ENCODE measurements at places on chromosomes 5 and 9.
A peak's percentile ranks its signal among the peaks of the same experiment; 100 is the strongest.

DNA sequence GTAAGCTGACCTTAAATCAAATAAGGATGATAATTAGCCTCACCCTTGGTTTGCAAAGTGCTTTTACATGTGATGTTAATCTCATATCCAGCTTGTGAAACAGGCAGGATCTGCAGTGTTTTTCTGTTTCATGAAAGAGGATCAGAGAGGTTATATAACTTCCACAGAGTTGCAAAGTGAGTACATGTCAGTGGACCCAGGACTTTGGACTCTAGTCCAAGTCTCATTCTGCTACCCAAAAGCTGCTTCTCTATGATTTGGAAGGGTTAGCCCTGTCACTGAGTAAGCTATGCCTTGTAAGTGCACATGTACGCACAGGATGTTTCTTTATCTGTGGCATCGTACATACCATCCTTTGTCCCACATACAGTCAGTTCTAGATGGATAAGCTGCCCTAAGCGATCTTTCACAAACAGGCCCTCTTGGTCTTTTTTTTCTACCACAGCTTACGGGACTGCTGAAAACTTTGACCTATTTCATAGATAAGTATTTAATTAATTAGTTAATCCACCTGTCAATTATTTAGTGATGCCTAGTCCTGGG, 322.9 kb downstream of the TMEM38B start:
- no peak for DNase-seq

DNA sequence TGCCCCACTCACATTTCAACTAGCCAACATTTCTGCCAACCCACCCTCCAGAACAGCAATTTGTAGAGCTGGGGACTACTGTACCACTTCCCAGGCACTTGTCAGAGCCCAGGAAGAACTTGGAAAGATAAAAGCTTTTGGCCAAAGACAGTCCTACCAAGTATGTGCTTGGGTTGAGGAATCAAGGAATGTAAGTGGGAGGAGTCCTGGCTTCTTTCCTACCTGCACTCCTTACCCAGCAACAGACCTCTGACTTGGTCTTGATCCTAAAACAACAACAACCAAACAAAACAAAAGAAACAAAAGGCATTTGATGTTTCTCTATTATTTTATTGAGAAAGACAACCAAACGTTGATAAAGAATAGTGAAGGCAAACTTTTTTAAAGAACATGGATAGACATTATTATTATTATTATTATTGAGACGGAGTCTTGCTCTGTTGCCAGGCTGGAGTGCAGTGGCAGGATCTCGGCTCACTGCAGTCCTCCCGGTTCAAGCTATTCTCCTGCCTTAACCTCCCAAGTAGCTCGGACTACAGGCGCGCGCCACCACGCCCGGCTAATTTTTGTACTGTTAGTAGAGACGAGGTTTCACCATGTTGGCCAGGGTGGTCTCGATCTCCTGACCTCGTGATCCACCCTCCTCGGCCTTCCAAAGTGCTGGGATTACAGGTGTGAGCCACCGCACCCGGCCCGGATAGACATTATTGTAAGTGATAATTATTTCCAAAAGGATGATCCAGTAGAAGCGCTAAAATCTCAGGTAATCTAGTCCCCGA, 33.5 kb downstream of the ANXA2R start:
- peak; percentile 53 for DNase-seq

GRCh38 chr9:8888591-8888990, 1089.0 kb upstream of the DMAC1 start:
- no peak for DNase-seq

GRCh38 chr5:38666668-38667498, 110.4 kb upstream of the LIFR start:
- peak; percentile 71 for DNase-seq

DNA sequence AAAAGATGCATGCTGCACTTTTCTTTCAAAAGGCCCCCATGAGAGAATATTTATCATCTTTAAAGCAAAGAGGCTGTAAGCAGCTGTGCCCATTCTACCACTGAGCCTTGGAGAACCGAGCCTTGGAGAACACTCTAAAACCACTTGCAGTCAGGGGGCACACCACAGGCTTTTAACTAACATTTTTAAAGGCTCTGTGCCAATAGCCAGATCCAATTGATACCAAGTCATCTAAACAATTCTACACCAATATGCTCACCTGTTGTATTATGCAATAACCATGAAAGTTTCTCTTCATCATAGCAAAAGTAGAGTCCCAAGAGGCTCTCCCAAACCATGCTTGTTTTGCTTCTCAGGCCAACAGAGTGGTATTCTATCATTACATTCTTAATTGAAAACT, 1090.5 kb upstream of the SEMA6A start:
- no peak for DNase-seq

DNA sequence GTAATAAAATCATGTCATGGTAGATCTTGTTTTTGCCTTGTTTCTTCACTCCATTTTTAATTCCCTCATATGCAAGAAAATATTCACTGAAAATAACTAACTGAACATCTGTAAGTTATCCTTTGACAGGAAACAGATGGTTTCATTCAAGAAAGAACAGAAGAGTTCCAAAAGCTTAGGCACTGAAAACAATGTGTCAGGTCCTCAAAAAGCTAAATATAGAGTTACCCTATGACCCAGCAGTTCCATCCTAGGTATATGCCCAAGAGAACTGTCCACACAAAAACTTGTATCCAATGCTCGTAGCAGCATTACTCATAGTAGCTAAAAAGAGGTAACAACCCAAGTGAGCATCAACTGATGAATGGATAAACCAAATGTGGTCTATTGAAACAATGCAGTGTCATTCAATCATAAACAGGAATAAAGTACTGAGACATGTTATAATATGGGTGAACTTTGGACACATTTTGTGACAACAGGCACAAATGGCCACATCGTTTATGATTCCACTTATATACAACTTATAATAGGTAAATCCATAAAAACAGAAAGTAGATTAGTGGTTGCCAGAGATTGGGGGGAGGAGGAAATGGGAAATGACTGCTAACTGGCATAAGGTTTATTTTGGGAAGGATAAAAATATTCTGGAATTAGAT, 231.0 kb downstream of the FRMD3 start:
- no peak for DNase-seq

DNA sequence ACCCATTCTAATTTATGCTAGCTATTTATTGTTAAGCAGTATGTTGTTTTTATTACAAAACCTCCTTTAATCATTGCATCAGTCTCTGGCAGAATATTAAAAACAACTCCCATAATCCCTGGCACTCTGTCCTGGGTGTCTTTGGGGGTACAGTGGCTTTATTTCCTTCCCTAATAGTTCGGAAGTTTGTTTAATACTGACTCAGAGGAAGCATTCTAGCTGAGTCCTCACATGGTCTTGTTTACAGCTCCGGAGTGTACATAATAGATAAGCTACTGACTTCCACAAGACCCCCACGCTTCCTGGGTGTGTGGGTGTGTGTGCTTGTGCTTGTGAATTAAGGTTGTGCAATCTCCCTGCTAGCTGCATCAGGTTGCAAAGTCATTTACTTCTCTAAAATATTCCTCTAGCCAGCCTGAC, 149.8 kb upstream of the CDKN2B start:
- peak; percentile 99 for DNase-seq

DNA sequence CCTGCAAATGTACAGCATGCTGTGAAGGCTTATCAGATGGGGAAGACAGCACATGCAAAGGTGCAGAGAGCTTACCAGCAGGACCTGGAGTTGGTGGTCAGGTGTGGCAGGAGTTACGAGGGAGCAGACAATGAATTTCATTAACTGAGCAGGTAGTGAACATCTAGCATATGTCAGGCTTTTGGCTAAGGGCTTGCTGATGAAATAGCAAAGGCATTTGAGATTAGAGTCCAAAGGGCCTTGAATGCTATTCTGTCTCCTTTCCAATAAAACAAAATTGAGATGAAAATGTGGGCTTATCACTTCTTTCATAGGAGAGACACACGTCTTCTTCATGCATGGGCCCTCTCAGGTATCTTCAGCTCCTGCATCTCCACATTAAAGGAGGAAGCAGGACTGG, 36.6 kb upstream of the PPARGC1B start:
- DNase-seq: no peak

GRCh38 chr5:149205625-149206523, 64.6 kb downstream of the ABLIM3 start:
- peak; percentile 86 for DNase-seq

DNA sequence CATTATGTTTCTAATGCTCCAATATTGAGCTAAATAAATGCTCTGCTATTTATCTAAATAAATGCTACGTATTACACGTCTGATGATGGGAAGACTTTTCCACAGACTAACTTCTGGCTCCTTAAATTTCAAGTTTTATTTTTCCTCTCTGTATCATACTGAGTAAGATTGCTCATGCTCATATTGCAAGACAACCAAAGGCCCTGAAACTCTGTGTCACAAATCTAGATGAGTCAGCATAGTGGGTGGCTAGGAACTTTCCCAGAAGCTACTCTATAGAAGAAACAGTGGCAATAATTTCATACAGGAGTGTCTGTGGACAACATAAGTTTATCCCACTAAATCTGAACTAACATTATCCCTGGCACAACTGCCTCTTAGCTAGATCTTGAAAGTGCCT, 53.0 kb upstream of the RFX3 start:
- DNase-seq: peak; percentile 84

DNA sequence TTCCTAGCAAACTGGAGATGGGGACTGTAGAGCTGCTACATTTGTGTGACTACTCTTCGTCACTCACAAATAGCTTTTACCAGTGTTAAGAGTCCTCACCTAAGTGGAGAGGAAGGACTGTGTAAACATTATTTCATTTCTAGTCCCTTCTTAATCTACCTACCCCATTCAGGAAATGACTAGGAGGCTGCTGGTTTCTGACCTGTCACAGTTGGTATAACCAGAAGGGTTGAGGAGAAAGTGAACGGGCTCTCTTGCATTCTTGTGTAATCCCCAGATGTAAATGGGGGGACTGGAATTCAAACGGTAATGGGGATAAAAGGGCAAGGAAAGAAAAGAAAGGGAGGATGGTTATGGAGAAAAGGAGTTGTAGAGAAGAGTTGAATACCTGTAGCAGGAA, 35.4 kb upstream of the BNIP1 start:
- peak; percentile 18 for DNase-seq

GRCh38 chr9:20357037-20357432, 265.3 kb downstream of the MLLT3 start:
- peak; percentile 42 for DNase-seq

- DNase-seq: peak; percentile 89
These were observed at the start of gene CXXC5 for GRCh38 chr5:139648205-139649081. TSS of gene CXXC5 (plus strand) at chr5:139648349. CDS start at chr5:139680524, 32,175 bp downstream.

- DNase-seq: no peak
These were observed 667.2 kb upstream of the ZNF608 start for GRCh38 chr5:125413496-125414274.

DNA sequence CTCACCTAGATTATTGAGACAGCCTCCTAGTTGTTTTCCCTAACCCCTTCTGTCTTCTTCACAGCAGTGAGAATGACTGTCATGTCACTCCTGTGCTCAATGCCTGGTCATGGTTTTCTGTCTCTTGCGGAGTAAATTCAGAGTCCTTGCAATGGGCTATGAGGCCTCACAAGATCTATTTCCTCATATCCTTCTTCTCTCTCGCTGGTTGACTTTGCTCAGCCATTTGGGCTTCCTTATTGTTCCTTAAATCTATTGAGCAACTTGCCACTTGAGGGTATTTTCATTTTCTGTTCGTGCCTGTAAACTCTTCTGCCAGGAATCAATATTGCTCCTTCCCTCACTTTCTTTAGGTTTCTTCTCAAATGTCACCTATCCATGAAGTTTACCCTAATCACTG, 9.0 kb downstream of the PPP3R2 start:
- no peak for DNase-seq

GRCh38 chr5:57435701-57436134, 46.9 kb downstream of the ACTBL2 start:
- peak; percentile 98 for DNase-seq
